ENCODE measurements at places on chromosomes 3 and 15. TPM values are rescaled to one million over a fixed set of nuclear protein-coding genes. Genes with fewer than 3 reads are reported as not detected.

Gene SAXO2
- 3.9 TPM for total RNA-seq

Gene GPR62
- total RNA-seq = 0.18 TPM

Gene AMOTL2
- 55.6 TPM for total RNA-seq

- H3K36me3 ChIP-seq = no peaks in the 10 kb centered on the region
- no peak overlapping the region for H3K4me3 ChIP-seq
- no peaks in the 10 kb centered on the region for H3K27me3 ChIP-seq
- H3K27ac ChIP-seq = no peak overlapping the region
- DNase-seq = no peak
These were observed 365.1 kb upstream of the PLSCR5 start for GRCh38 chr3:146970236-146970635.

- H3K27me3 ChIP-seq = no peaks in the 10 kb centered on the region
- peaks cover 5% of the 10 kb centered on the region for H3K36me3 ChIP-seq
- H3K27ac ChIP-seq = no peak overlapping the region
- H3K4me3 ChIP-seq = no peak overlapping the region
These were observed 356.2 kb downstream of the SV2B start for GRCh38 chr15:91456251-91456718.

- H3K27me3 ChIP-seq = no peaks in the 10 kb centered on the region
- no peaks in the 10 kb centered on the region for H3K4me1 ChIP-seq
- H3K27ac ChIP-seq = no peak overlapping the region
- H3K4me3 ChIP-seq = no peak overlapping the region
These were observed 482.4 kb upstream of the DPPA4 start for GRCh38 chr3:109819734-109820133.

DNA sequence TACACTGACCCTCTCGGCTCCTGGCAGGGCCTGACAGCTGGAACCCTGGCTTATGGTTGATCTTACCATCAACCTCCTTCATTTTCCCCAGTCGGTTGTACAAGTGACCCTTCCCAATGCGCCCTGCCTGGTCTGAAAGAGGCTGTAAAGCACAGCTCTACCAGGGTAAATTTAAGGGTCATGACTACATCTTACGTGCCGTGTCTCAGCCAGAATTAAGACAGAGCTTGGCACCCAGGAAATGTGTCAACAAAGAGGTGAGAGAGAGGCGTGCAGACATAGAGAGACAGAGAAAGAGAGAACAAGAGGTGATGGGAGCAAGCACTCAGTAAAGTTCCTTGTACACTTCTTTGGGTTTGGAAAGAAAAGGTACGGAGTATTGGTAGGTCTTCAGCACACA lies 28.8 kb downstream of the HOMER2 start:
- H3K4me3 ChIP-seq = no peak overlapping the region
- H3K27ac ChIP-seq = no peak overlapping the region
- no peaks in the 10 kb centered on the region for H3K27me3 ChIP-seq
- H3K36me3 ChIP-seq = no peaks in the 10 kb centered on the region

GRCh38 chr3:176787506-176787905 lies 409.8 kb downstream of the TBL1XR1 start:
- peaks cover 4% of the 10 kb centered on the region for H3K4me1 ChIP-seq
- no peaks in the 10 kb centered on the region for H3K36me3 ChIP-seq
- H3K4me3 ChIP-seq = no peak overlapping the region
- peak overlapping the region; percentile 73 for H3K27ac ChIP-seq
- no peak for DNase-seq
- H3K27me3 ChIP-seq = no peaks in the 10 kb centered on the region

- peaks cover 14% of the 10 kb centered on the region for H3K4me1 ChIP-seq
- H3K36me3 ChIP-seq = no peaks in the 10 kb centered on the region
These were observed at the start of gene NMNAT3 for GRCh38 chr3:139677388-139678155. NMNAT3 (minus strand) TSS chr3:139677972; CDS start chr3:139627724, 50,248 bp downstream.

- H3K4me3 ChIP-seq = no peak overlapping the region
- no peaks in the 10 kb centered on the region for H3K36me3 ChIP-seq
- peaks cover 34% of the 10 kb centered on the region for H3K27me3 ChIP-seq
- peak; percentile 16 for DNase-seq
- H3K27ac ChIP-seq = no peak overlapping the region
These were observed 999 bp downstream of the INSYN1 start for GRCh38 chr15:73751899-73752805.

DNA sequence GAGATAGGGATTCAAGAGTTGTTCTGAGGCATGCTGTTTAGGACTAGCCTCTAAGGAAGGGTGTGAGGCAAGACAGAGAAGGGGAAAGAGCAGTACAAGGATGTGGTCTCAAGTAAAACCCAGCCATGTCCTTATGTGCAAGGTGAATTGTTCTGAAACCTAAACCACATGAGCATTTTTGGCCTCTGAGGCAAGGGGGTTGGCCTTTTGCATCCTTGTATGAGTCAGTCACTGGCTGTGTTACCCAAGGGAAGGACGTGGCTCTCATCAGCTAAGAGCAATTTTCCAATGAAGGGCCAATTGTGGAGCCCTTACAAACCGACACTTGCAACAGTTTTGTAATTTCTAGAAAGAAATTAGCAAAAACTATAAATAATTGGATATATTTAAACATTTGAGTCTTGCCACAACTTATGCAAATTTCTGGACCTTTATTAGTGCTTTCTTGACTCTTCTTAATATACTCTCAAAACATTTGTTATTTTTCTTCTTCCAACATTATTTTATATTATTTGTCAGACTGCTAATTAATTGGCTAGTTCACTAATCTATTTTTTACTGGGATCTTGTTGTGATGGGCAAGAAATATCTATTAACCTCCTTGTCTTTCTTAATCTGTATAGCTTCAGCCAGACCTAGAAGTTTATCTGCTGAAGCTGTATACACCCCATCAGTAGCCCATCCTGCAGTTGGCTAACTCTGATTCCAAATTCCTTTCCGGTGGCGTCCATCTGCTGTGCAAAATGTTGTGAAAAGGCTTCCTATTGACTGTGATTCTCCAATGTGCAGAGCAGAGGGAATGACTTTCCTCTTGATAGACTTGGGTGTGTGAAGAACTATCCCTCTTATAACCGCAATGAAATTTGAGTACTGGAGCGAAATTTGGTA lies 97.7 kb upstream of the P2RY1 start:
- peaks cover 3% of the 10 kb centered on the region for H3K4me1 ChIP-seq
- no peak overlapping the region for H3K4me3 ChIP-seq
- H3K27me3 ChIP-seq = no peaks in the 10 kb centered on the region
- H3K27ac ChIP-seq = no peak overlapping the region
- H3K36me3 ChIP-seq = no peaks in the 10 kb centered on the region
- DNase-seq = no peak

DNA sequence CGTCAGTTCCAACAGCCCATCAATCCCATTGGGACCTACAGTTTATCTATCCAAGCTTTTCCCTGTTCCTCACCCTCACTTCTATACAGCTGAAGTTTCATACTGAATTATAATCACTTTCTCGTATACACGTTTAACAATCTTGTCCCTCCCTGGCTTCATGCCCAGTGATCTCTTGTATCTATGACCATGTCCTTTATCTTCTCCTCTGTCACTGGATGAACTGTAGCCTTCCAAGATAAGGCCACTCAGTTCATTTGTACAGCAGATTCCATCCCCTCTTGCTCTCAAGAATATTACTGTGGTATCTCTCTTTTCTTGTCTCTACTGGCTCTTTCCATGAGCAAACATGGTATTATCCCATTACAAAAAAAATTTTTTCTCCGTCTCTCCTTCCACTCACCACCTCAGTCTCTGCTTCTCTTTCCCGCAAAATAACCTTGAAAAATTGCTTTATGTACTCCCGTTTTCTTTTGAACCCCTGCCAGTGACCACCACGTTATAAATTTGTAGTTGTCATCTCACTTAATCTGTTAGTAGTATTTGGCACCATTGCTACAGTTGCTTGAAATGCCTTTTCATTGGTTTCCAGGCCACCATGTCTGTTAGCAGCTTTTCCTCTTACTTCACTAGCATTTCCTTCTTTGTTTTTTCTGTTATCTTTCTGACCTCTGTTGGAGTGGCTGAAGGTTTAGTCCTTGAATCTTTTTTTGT lies 9.4 kb downstream of the CTNNB1 start:
- no peak for DNase-seq
- no peaks in the 10 kb centered on the region for H3K27me3 ChIP-seq
- H3K4me3 ChIP-seq = no peak overlapping the region

GRCh38 chr3:35521196-35521595 lies 118.1 kb upstream of the ARPP21 start:
- H3K27me3 ChIP-seq = no peaks in the 10 kb centered on the region
- DNase-seq = no peak
- H3K36me3 ChIP-seq = no peaks in the 10 kb centered on the region
- no peak overlapping the region for H3K4me3 ChIP-seq
- no peak overlapping the region for H3K27ac ChIP-seq
- peaks cover 3% of the 10 kb centered on the region for H3K4me1 ChIP-seq

DNA sequence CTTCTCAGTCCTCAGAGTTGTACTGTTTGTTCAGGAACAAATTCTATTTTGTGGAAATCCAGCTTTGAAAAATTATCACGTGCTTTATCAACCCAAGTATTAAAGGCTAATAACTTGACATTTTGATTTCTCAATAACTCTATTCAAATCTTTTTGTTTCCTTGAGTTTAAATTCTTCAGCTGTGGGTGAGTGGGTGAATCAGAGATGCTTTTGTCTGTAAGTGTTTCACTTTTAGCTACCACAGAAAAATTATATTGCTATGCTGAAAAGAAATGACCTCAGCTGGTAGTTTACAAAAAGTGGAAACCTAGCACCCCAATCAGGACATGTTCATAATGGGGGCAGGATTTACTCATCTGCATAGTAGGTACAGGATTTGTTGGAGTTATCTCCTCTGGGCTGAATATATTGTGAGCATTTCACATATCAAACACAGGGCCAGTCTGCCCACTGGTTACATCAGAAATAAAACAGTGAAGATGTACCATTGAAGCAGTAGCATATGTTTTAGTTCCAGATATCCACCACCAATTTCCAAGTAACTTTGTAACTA lies 30.5 kb downstream of the MINDY4B start:
- no peaks in the 10 kb centered on the region for H3K36me3 ChIP-seq
- no peak overlapping the region for H3K27ac ChIP-seq
- no peaks in the 10 kb centered on the region for H3K27me3 ChIP-seq
- no peaks in the 10 kb centered on the region for H3K4me1 ChIP-seq
- DNase-seq = no peak

All from neural crest cell (in vitro differentiated cells).